ENCODE measurements at places on chromosomes 5 and 9.
A peak's percentile ranks its signal among the peaks of the same experiment; 100 is the strongest.

GRCh38 chr5:149961957-149962409, 1.4 kb downstream of the SLC26A2 start:
- no peak for DNase-seq

DNA sequence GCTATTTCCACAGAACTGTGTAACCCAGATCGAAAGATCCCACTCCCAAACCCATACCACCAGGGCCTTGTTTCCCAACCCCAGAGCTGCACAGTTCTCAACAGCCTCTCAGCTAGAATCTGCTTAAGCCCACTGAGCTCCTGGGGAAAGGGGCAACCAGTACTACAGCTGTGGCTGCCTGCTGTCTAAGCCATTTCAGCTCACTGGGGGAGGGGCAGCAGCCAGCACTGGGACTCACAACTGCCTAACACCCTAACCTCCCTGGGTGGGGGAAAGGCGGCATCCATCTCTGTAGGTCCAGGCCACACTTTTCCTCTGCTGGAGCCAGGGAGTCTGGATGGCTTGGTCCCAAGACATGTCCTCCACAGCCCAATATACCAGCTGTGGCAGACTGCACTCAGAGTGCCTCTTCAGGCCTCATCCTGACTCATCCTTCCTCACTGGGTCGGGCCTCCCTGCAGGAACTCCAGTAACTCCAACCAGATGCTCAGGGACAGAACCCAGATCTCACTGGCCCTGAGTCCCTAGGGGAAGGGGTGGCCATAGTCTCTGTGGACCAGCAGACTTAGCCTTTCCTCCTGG, 241.4 kb downstream of the HINT1 start:
- no peak for DNase-seq

- no peak for DNase-seq
These were observed 69.6 kb downstream of the NMUR2 start for GRCh38 chr5:152335461-152335860.

DNA sequence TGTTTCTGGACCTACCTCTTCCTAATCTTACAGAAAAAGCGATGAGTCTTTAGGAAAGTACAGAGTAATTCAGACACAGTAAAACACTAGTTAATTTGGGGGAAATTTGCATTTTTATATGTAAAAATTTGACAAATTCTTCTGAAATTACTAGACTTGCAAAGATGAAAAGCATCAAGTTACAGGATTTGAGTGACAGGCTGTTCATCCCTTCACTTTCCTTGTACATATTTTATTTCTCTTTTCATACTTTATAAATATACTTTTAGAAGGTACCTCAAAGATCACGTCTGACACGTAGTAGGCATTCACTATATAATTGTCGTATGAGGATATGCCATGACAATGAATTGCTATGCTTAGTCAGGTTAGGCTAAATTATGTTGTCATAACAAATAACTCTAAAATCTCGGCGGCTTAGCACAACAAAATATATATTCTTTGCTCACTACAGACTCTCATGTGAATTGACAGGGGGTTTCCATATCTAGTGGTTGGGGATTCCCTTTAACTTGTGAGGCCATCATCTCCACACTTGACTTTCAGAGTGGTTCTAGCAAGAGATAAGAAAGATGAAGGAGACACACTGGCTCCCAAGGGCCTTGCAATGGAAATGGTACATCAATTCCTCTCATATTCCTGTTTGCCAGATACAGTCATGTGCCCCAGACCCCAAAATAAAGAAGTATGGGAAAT, 154.1 kb upstream of the TUT7 start:
- no peak for DNase-seq

- DNase-seq: peak; percentile 60
These were observed 70.2 kb upstream of the ALDH1A1 start for GRCh38 chr9:73023025-73023541.

DNA sequence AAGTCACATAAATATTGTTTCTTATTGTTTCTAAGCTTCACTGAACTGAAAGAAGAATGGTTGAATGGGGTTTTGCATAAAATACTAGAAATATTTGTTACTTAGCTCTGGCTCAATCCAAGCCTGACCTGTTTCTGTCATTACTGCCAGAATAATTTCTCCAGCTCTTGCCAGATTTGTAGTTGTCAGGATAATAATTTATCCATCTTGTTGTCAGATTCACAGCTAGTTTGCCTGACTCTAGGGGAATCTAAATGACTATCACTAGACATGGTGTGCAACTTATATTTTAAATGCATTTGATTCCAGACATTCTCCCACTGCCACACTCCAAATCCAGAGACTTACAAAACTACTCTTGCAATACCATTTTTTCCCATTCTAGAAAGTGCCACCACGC, 422.7 kb downstream of the ZSWIM6 start:
- DNase-seq: no peak

DNA sequence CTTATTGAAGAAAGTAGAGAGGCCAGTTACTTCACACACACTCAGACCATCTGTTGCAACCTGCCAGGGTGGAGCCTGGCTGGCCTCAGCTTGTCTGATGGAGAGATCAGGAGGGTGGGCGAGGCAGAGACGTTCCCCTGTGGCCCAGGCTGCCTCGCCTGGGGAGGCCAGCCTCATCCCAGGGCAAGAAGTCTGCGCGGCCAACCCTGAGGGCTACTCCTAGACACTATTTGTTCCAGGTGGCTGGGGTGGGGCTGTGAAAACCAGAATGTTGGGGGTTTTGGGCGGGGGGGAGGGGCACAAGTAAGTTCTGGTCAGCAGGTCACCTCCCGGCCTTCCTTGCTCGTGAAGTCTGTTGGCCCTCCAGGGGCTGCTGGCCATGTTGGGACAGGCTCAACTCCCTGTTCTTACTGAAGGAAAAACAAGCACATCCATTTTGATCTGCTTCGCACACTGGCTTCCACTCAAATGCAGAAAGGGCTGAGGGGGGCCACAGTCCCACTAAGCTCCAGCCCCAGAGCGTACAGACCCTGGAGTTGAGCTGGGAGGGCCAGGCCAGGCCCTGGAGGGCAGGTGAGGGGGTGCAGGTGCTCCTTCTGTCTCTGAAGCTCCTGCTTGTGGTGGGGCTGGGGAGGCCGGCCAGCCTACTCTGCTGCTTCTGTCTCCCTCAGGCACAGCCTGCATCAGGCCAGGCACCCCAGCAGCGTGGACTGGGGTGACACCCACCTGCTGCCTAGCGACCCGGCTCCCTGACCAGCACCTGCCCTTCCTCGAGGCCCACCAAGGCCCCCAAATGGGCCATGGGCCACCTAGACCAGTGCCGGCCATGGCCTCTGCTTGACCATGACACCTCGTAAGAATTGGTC, 46.6 kb downstream of the SECISBP2 start:
- DNase-seq: no peak

Measured in activated CD4-positive, alpha-beta memory T cell treated with anti-CD3 and anti-CD28 coated beads for 36 hours (primary cell).